Stimulated activated CD4-positive, alpha-beta T cell treated with anti-CD3 and anti-CD28 coated beads, Interleukin-4, amount 100 ng/mL, for 24 hours (primary cell): ENCODE measurements at places on chromosomes 3 and 15.

DNA sequence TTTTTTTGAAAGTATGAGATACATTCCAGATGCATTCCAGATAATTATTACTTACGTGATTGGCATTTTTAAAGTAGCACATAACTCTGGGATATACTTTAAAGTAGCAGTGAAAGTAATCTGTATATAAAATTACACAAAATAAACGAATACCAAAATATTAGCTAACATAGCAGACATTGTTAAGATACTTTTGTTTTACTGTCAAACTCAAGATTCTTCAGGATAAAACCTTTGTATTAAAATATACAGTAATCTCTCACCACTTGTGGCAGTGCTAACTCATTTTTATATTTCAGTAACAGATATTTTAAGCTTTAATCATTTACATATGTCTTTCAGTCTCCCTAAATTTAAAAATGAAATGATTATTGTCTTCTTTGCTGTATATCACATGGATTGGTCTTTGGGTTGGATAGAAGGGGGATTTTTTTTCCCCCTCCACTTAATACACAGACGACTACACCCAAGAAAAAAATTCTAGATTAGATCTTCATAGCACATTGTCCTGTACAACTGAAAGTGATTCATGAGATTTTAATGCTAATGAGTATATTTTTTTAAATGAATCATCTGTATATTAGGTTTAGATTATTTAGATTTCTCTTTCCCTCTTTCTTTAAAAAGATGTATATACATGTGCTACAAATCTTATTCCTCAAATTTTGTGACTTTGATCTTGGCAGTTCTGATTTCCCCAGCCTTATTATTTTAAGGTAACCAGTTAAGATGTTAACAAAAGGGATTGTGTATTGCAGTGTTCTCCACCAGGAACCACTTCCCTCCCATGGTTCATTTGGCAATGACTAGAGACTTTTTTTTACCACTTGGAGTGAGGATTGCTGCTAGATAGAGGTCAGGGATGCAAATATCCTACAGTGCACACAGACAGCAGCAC is 24.5 kb upstream of the EBLN2 start:
- DNase-seq = no peak

DNA sequence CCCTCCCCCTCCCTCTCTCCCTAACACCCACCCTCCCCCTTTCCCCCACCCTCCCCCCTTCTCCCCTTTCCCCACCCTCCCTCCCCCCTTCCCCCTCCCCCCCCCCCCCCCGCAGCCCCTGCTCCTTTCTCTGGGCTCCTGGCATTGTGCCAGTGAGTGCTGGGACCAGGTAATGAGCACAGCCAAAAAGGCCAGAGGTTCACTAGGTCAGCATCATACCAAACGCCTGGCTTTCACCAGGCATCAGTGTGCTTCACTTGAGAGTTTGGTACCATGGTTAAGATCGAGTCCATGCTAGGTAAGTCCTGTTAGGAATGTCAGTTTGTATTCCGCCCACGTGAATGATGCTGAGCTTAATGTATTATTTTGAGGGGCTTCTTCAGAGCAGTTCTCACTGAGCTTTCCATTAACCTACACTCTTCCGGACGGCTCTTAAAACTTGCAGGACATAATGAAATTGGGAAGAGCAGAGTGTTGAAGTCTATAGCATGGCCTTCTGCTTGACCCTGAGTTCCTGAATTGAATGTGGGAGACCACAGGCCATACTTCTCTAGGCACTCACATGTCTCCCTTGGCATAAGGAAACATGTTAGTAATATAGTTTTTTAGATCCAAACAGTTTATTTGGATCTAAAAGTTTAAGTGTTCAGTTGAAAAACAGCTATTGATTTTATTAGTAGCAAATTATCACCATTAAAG is 45.6 kb downstream of the SENP2 start:
- DNase-seq = no peak

GRCh38 chr15:39850436-39850835 is 67.8 kb upstream of the FSIP1 start:
- DNase-seq = no peak

- DNase-seq = no peak
These were observed 343.0 kb upstream of the TGFBR2 start for GRCh38 chr3:30263238-30263924.
